ENCODE measurements at places on chromosomes 5 and 9.

- DNase-seq: no peak
Measured at GRCh38 chr5:16179936-16180788, 571 bp upstream of the MARCHF11 start.

- no peak for DNase-seq
Measured at GRCh38 chr9:95746408-95747180, 128.9 kb upstream of the ERCC6L2 start.

GRCh38 chr9:118640836-118641560 lies 728.2 kb downstream of the BRINP1 start:
- DNase-seq: no peak

DNA sequence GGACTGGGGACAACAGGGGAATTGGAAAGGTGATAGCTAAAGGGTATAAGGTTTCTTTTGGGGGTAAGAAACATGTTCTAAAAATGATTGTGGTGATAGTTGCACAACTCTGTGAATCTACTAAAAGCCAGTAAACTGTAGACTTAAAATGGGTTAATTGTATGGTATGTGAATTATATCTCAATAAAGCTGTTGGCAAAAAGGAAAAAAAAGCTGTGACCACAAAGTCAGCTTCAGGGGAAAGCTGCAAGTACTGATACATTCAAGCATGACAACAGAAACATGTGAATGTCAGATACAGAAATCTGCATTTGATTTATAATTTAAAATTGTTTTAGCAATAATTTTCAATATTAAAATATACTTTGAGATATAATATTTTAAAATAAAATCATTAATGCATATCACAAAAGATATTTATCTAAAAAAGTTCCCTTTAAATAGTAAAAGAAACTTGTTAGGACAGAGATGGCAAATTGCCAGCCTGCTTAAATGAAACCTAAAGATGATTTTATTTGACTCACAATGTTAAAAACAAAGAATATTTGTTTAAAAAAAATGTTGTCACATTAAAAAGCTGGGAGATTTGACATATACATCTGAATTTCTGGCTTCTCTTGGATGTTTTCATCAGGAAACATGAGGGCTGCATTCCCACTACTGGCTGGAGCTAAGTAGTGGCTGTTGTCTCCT lies 66.0 kb downstream of the TBCA start:
- no peak for DNase-seq

DNA sequence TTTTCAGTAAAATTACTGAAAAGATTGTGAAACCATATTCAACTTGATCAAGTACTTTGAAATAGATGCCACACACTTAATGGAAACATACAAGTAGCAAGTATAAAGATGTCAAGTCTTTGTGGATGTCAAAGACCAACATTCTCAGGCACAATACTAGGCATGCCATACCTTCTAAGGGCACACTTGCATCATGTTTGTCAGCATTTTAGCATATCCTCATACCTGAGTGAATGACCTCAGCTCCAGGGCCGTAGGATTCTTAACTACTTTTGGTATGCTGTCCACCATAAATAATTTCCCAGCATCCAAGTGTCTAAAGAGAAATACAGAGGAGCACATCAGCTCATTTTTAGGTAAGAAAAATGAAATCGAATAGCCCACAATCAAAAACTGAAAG lies 86.4 kb downstream of the FREM1 start:
- no peak for DNase-seq

DNA sequence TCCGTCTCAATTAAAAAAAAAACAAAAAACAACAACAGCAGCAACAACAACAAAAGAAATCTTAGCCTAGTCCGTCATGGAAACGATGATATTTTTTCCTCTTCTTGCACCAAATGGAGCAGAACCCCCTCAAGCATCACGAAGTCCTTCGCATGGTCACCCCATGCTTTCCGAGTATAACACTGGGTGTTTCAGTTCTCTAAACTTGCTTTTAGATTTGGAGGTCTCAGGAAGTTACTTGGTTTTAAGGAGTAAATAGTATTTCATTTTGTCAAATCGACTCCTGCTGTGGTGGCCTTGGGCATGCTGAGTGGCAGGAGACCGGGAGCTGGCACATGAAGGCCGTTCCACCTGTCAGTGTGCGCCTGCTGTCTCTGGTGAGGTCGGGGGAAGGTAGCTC lies 118.5 kb upstream of the CACNA1B start:
- DNase-seq: no peak

GRCh38 chr5:87774804-87775203 lies 362.1 kb upstream of the CCNH start:
- DNase-seq: no peak

DNA sequence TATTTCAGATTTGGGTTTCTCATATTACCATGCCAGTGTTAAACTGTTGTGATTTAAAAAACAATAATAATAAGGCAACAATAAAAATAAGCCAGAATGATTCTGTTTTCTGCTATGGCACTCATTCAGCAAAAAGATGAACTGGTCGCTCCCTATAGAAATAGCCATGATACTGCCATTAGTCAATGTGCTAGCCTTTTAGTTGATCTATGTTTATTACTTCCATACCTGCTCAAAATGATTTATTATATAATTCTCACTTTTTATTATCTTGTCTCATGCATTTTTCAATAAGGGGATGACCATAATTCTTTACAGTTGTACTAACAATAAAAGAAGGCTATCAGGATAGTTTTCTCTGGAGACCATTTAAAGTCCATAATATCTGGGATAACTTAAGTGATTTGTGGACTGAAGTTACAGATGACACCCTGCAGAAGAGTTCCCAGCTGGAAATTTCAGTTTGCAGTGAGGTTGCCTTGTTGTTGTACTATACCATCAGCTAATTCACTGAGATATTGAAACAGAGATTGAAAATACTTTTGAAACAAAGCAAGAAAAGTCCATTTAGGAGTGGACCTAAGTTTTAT lies 334.3 kb downstream of the GABRB2 start:
- no peak for DNase-seq

DNA sequence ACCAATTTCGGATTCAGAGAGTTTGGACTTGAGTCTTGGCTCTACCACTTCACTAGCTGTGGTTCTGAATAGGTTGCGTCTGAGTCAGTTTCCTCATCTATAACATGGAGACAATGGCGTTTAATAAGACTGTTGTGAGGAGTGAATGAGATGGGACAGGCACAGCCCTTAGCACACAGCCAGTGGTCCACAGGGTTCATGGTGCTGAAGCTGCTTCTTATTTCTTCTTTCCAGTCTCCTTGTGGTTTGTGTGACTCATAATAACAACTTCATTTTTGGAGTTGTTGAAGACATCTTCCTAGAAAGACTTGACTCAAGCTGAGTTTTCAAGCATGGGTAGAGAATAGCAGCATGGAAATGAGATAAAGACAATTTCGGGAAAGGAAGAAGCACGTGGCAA lies 172.6 kb upstream of the PPP2R2B start:
- DNase-seq: no peak

GRCh38 chr9:79568337-79569101 lies 3.2 kb upstream of the TLE4 start:
- no peak for DNase-seq

DNA sequence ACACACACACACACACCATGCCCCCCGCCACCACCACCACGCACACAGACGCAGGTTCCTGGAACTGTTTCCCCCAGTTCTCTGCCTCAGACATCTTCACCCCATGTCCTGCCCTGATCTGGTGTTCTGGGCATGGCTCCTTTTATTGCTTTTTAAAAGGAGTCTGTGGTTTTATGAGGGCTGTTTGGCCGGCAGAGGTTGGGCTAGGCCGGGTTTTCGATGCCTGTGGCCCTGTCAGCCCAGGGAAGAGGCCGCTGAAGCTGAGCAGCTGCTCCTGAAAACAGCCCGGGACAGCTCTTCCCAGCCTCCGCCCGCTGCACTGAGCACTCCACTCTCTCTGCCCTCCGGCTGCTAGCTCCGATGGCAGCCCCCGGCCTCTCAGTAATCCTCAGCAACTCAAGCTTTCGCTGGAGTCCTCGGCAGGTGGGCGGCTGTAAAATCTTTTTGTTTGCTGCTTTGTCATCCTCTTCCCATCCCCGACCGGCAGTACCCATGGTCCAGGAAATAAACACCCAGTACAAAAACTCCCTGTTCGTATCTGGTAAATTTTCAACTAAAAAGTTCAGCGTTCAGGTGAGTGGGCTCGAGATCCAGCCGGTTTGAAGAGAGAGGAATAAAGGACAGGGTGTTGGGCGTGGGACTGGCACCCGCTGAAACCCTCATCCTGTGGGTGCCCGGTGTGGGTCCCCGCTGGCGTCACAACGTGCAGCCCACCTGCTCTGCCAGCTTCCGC lies 103.0 kb upstream of the ERCC6L2 start:
- DNase-seq: no peak

GRCh38 chr5:176564002-176564401 lies 14.9 kb downstream of the CDHR2 start:
- no peak for DNase-seq

DNA sequence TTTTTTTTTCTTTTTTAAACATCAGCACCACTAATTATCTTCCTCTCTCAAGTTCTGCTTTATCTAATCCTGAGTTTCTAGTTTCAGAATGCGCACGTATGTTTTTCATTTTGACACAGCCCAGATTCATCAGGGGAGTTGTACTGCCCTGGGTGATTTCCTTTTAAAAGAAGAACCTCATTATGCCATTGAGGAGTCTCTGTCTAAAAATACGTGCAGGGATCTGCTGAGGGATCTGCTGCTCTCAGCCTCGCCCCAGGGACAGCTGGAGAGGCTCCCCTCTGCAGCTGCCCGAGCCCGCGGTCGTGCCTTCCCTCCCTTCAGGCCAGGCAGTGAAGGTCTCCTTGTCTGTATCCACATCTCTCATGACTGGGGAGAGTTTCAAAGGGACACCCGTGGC lies 273.1 kb downstream of the ARHGEF28 start:
- no peak for DNase-seq
